ENCODE measurements at places on chromosomes 1 and 21.

DNA sequence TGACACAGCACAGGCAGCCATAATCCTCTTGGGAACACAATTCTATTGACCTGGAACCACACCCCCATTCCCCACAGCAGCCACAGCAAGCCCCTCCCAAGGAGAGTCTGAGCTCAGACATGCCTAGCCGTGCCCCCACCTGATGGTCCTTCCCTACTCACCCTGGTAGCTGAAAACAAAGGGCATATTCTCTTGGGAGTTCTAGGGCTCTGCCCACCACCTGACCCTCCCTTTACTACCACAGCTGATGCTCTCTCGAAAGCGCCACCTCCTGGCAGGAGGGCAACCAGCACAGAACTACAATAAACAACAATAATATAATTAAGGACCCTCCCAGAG is 184.8 kb upstream of the COA6 start:
- DNase-seq, result peak; percentile 91

GRCh38 chr1:226511296-226511695 is 37.3 kb upstream of the STUM start:
- DNase-seq, result peak; percentile 9

DNA sequence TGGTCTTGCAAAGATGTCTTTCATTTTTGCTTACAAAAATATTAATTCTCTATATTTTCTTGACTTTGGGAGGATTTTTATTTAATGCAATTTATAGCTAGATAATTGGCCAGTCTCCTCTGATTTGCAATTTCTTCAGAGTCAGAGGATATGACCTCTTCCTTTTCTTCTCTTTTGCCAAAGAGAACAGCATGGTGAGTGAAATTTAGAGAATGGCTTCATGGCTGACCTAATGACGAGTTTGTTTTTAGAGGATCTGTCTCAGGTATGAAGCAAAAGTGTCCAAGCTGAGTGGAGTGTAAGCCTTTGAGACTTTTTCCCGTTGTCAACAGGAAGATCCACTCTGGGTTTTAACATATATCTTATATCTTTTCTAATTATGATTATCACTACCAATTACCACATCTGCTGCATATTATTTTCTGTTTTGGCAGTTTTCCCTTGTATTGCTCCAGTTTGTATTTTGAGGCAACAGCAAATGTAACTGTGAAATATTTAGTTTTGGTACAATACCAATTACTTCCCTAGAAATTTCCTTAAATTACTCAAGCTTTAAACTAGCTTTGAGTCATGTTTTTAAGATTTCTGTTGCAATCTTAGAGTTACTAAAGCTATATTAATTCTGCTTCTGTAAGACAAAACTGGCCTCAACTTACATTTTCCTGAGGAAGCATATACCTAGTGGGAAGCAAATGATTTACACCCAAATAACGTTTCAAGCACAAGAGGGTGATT is 332.8 kb upstream of the ZRANB2 start:
- no peak for DNase-seq

DNA sequence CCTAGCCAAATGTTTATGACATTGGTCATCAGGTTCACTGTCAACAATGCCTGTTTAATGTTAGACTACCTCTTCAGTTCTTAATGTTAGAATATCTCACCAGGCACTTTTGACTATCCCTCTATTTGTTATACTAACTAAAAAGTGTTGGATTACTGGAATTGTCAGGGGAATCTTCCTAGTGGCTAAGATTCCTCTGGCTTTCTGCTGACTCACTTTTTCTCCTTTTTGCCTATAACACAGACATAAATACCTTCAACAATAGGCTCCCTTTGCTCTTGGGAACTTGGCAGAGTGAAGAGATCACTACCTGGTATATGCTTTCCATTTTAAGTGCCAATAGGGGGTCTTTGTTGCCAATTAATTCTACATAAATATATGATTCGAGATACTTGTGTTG is 68.5 kb downstream of the TMEM200B start:
- no peak for DNase-seq

DNA sequence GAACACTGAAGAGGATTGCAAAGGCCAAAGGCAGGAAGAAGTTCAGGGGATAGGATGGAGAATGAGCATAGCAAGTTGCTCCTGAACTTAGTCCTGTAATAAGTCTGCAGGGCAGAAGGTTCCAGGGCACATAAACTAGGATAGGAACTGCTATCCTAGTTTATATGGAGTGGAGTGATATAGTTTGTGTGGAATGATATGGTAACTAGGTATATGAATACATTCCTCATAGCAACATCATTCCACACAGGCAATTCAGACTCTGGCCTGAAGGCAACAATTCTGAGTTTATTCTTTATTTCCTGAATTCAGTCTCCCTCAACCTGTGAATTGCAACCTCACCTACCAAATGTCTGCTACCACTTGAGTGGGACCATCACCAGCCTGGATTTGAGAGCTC is 154.9 kb upstream of the GREM2 start:
- no peak for DNase-seq

DNA sequence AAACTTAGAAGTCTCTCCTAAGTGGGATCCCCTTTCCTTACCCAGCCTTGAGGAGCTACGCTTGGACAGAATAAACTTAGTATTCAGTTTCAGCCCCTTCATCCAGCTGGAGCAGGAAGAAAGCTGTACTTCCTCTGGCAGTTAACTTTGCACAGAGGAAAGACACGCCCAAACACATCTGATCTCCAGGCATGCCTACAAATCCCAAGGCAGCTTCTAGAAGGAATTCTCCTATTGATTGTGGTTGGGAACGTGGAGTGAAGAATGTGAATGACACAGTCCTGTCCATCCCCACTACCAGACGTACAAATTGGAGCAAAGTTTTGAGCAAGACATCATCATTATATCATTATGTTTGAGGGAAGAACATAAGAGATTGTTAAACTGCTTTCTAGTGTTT is 6.6 kb upstream of the AK4 start:
- no peak for DNase-seq

- peak; percentile 77 for DNase-seq
These were observed 2.5 kb upstream of the LMO4 start for GRCh38 chr1:87325982-87326738.

- no peak for DNase-seq
These were observed 49.1 kb upstream of the RIPK4 start for GRCh38 chr21:41815652-41816582.

DNA sequence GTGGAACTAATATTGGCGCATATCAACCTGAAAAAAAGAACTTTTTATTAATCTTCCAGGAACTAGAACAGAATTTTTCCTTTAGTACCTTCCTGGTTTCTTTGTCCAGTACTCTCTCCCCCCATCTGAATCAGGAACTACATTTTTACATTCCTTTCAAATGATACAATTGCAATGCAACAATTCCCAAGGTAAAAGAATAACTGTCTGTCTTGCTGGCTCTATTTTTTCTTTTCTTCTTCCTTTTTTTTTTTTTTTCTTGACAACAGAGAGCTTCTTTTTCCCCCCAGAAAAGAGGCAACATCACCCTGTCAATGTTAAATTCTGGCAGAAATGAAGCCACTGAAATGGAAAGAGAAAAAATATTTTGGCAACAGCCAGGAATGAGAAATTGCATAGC is 4.5 kb upstream of the CD101 start:
- no peak for DNase-seq

DNA sequence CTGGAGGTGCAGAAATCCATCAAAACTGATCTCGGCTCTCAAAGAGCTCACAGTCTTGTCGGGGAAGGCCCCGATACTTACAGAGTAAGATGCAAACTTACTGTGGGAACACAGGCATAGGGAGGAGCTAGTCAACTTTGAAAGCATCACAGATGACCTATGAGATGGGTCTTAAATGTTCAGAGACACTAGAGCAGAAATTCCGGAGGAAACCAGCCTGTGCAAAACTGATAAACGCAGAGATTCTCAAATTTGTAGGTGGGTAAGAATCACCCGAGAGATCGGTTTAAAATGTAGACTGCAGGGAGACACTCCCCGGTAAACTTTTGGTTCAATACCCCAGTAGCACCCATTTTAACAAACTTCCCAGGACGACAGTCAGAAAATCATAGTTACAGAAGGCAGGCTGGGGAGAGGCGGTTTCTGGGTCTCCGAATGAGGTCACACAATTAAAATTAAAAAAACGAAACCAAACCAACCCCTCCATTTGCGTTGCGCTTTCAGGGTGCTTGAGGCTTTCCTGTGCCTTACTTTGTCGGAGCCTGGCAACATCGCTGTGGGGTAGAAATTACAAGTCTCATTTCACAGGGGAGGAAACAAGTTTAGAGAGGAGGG is 755 bp upstream of the THRAP3 start:
- DNase-seq, result peak; percentile 56

DNA sequence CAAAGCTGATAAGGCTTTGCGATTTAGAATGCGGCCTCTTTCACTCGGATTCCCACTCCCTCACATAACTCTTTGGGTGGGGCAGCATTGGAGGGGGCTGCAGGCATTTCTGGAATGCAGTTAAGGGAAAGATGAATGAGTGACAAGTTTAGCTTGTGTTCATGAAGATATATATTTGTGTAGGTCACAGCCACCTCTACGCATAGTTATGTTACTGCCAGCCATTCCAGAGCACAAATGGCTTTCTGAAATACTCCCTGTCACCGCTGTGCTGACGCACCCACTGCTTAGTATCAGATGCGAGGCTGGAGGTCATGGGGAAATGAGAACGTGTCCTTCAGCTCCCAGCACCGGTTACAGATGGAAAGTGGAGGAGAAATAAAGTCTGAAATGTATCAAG is 54.1 kb upstream of the ATP1A1 start:
- DNase-seq, result no peak
